HCT116 (cell line): ENCODE measurements at places on chromosomes 12 and 14.

- no peak for DNase-seq
Measured at GRCh38 chr12:21631367-21631766, 26.3 kb downstream of the LDHB start.

DNA sequence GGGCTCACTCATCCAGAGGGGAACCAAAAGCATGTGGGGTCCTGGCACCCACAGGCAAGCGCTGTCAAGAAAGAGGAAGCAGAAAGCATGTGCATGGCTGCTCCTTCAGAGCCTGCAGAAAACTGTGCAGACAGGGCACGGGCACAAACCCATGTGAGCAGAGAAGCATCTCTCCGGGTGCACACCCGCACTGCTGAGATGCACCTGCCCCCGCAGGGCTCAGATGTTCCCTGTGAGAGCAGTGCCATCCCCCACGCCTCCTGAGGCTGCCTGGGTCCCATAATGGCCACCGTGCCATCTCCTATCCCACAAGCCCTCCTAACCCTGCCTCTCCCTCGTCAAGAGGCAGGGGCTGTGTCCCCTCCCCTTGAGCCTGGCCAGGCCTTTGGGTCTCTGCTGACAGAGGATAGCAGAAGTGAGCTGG lies 32.3 kb upstream of the INF2 start:
- DNase-seq: no peak

DNA sequence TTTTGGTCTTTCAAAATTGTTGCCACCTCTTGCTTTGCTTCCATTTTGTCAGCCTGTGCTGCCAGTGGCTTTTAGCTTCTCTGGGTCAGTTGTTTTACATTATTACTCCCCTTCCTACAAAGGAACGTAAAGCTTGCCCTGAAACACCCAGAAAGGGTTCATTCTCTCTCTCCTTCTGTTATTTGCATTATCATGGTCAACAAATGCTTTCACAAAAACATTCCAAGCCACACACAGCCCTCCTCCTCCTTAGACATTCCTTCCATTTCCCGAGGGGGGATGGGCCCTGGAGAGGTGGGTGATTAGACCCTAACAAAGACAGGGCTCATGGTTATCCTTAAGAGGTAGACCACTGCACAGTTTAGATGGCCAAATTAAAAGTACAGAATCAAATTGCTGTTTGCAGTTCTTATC lies 60.4 kb upstream of the SINHCAF start:
- no peak for DNase-seq

- no peak for DNase-seq
Measured at GRCh38 chr14:40273417-40273816, 841.2 kb upstream of the FBXO33 start.
